ENCODE measurements at places on chromosomes 13 and 19.

DNA sequence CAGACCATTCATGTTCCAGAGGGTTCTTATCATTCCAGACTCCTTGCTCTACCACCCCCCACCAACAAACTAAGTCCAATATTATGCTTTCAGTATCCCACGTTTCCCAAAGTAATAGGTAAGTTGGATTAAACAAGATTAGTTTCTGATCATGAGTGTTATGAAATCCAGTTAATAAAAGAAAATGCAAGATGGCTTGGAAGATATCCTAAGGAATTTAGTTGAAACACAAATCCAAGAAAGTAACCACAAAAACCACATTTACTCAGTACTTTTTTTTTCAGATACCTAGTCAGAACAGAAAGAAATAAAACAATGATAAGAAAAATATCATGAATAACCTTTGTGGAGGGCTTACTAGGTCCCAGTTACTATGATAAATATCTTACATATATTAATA lies 119.4 kb upstream of the MIR17HG start:
- no peak for DNase-seq

GRCh38 chr13:51212758-51213157 lies 9.4 kb upstream of the FAM124A start:
- DNase-seq: no peak

DNA sequence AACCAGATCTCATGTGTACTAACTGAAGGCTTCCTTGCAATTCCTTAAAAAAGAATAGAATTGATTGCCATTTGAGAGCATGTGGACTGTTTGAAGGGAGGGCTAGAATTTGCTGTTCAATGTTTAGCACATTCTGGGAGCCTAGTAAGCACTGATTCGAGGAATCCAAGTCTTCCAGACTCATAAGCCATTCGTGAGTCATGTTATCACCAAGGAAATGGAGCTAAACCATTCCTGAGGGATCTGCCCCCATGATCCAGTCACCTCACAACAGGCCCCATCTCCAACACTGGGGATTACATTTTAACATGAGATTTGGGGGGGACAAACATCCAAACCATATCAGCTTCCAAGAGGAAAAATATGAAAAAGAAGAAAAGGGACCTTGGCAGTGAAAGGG lies 276.4 kb downstream of the KCNRG start:
- DNase-seq: no peak

- no peak for DNase-seq
Observed at GRCh38 chr13:80400865-80401426, 60.0 kb upstream of the SPRY2 start.

DNA sequence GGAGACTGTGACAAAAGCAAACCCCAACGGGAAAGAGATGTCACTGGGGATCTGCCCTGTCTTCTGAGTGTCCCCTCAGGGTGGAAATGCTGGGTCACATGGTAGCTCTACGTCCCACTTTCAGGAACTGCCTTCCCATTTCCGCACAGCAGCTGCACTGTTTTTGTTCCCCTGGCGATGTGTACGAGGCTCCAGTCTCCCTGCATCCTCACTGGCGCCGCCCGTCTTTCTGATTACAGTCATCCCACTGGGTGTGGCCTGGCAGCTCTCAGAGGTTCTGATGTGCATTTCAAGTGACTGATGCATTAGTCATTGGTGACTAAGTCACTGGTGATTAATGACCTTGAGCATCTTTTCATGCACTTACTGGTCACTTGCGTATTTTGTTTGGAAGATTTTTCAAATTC lies 21.2 kb downstream of the PCID2 start:
- peak; percentile 91 for DNase-seq

DNA sequence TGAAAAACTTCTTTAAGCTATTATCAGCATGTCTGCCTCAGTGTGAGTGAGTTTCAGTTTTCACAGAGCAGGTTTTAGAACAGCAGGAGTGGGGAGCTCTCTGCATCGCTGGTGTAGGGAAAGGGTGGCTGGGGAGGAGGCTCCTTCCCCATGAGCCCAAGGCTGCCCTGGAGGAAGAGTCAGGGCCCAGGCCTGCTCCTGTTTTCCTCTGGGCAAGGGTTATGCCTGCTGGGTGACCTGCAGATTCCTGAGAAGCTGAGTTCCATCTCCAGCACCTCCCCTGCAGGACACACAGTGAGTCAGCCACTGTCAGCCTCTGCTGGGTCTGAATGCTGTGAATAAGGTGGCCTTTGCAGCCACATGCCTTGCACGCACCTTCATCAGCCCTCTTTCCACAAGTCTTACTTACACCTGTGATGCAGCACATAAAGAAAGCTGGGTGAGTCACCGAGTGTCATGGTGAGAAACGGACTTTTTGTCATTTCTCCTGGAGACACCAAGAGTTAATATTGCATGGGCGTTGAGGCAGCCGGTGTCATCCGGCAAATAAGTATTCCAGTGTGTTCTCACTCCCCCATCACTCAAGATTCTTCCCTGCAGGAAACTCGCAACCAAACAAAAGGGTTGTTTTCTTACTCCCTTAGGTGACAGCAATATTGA lies 186.4 kb upstream of the KL start:
- peak; percentile 44 for DNase-seq

DNA sequence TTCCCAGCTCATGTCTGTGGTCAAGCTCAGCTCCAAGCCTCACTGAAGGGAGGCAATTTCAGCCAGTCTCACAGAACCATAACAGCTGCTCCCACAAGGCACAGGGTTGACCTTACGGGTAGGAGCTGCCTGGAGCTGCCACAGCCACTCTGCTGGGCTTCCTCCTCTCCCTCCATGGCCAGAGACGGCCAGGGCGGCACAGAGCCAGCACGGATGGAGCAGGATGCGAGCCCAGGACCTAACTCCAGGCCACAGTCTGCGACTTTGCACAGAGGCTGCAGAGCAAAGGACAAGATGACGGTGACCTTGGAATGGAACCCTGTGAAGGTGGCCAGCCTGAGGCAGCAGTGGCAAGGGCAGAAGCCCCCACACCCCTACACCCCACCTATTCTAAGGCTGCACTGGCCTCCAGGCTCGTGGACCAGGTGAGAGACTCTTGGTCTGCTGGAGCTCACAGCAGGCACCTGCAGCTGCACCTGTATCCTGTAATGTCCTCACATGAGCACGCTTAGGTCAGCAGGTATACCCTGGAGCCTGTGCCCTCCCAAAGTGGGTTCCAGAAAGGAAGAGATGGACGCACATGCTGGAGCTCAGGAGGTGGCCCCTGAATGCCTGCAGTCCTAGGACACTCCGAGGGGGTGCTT lies 29.6 kb downstream of the ADPRHL1 start:
- DNase-seq: no peak

DNA sequence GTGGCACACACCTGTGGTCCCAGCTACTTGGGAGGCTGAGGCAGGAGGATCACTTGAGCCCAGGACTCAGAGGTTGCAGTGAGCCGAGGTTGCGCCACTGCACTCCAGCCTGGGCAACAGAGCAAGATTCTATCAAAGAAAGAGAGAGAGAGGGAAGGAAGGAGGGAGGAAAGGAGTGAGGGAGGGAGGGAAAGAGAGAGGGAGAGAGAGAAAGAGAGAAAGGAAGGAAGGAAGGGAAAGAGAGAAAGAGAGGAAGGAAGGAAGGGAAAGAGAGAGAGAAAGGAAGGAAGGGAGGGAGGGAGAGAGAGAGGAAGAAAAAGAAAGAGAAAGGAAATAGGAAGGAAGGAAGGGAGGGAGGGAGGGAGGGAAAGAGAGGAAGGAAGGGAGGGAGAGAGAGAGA lies 12.4 kb downstream of the NRTN start:
- DNase-seq: no peak

DNA sequence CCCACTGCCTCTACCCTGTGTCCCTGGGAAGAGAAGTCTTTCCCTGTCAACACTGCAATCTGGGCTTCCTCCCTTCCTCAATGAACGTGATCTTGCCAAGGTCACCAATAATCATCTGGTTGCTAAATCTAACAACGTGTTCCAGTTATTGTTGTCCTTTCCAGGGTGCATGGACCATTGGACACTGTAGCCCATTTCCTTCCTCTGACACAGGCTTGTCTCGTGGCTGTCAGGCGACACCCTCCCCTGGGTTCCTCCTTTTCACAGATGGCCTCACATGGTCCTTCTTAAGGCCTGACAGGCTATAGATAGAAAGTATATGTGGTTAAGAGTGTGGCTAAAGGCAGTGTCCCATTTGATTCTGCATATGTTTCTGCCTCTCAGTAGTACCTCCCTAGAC lies 67.7 kb upstream of the STARD13 start:
- no peak for DNase-seq

Measured in HTR-8/SVneo (cell line).